ENCODE measurements at places on chromosomes 13 and 19. TPM values are rescaled to one million over a fixed set of nuclear protein-coding genes. Genes with fewer than 3 reads are reported as not detected.
A peak's percentile ranks its signal among the peaks of the same experiment; 100 is the strongest.

The NRTN gene
- total RNA-seq = not detected

GRCh38 chr13:26222520-26223046 lies 469 bp upstream of the RNF6 start:
- peaks cover 20% of the 10 kb centered on the region for H3K36me3 ChIP-seq
- no peaks in the 10 kb centered on the region for H3K27me3 ChIP-seq
- DNase-seq = no peak
- peak overlapping the region; percentile 95 for H3K27ac ChIP-seq
- peaks cover 30% of the 10 kb centered on the region for H3K4me1 ChIP-seq
- H3K4me3 ChIP-seq = peak overlapping the region; percentile 93

- DNase-seq = no peak
- no peaks in the 10 kb centered on the region for H3K36me3 ChIP-seq
- H3K27ac ChIP-seq = no peak overlapping the region
- H3K4me3 ChIP-seq = no peak overlapping the region
- H3K4me1 ChIP-seq = peaks cover 9% of the 10 kb centered on the region
- H3K27me3 ChIP-seq = peaks cover 9% of the 10 kb centered on the region
These were observed 304 bp downstream of the TSPAN16 start for GRCh38 chr19:11296264-11296663.

DNA sequence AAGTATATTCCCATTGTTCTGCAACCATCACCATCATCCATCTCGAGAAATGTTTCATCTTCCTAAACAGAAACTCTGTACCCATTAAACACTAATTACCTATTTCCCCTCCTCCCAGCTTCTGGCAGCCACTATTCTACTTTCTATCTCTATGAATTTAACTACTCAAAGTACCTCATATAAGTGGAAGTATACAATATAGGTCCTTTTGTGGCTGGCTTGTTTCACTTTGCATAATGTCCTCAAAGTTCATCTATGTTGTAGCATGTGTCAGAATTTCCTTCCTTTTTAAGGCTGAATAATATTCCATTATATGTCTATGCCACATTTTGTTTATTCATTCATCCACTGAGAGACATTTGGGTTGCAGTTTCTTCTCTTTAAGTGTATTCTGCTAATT lies 159.4 kb downstream of the KCNRG start:
- H3K27me3 ChIP-seq = no peaks in the 10 kb centered on the region
- H3K4me1 ChIP-seq = no peaks in the 10 kb centered on the region
- no peaks in the 10 kb centered on the region for H3K36me3 ChIP-seq
- no peak overlapping the region for H3K4me3 ChIP-seq
- no peak for DNase-seq

- no peak overlapping the region for H3K4me3 ChIP-seq
- no peak overlapping the region for H3K27ac ChIP-seq
- no peak for DNase-seq
- no peaks in the 10 kb centered on the region for H3K27me3 ChIP-seq
- no peaks in the 10 kb centered on the region for H3K36me3 ChIP-seq
- no peaks in the 10 kb centered on the region for H3K4me1 ChIP-seq
These were observed 126.2 kb upstream of the SPACA7 start for GRCh38 chr13:112249644-112250610.

DNA sequence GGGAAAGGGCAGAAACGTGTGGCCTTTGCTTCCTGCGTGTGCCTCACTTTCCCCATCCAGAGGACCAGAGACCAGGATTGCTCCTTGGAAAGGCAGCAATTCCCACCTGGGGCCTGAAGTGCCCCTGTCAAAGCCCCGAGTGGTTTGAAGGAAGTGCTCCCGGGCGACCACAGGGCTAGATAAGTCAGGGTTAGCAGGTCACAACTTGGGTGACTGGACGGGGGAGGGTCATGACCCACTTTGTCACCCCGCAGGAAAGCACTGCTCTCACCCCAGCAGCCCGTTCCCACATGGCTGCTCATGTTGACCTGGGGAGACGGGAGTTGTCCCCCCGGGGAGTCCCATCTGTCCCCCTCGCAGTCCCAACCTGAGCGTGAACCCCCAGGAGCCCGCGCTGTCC lies 459 bp downstream of the PRAM1 start:
- H3K4me3 ChIP-seq = no peak overlapping the region
- no peaks in the 10 kb centered on the region for H3K27me3 ChIP-seq
- H3K4me1 ChIP-seq = peaks cover 13% of the 10 kb centered on the region
- no peaks in the 10 kb centered on the region for H3K36me3 ChIP-seq
- no peak for DNase-seq

GRCh38 chr13:98143157-98143553 lies 261 bp downstream of the FARP1 start:
- no peaks in the 10 kb centered on the region for H3K36me3 ChIP-seq
- H3K27ac ChIP-seq = no peak overlapping the region
- H3K4me1 ChIP-seq = no peaks in the 10 kb centered on the region
- no peak for DNase-seq
- H3K27me3 ChIP-seq = peaks cover 12% of the 10 kb centered on the region
- H3K4me3 ChIP-seq = no peak overlapping the region

The ZFP82 gene
- 6.2 TPM for total RNA-seq

- no peaks in the 10 kb centered on the region for H3K36me3 ChIP-seq
- H3K27me3 ChIP-seq = no peaks in the 10 kb centered on the region
- no peak overlapping the region for H3K4me3 ChIP-seq
- no peak overlapping the region for H3K27ac ChIP-seq
- H3K4me1 ChIP-seq = no peaks in the 10 kb centered on the region
These were observed 112.3 kb downstream of the MIPEP start for GRCh38 chr13:23776698-23777574.

The IGFL3 gene
- not detected for total RNA-seq

The LILRB4 gene
- total RNA-seq = 0.69 TPM

DNA sequence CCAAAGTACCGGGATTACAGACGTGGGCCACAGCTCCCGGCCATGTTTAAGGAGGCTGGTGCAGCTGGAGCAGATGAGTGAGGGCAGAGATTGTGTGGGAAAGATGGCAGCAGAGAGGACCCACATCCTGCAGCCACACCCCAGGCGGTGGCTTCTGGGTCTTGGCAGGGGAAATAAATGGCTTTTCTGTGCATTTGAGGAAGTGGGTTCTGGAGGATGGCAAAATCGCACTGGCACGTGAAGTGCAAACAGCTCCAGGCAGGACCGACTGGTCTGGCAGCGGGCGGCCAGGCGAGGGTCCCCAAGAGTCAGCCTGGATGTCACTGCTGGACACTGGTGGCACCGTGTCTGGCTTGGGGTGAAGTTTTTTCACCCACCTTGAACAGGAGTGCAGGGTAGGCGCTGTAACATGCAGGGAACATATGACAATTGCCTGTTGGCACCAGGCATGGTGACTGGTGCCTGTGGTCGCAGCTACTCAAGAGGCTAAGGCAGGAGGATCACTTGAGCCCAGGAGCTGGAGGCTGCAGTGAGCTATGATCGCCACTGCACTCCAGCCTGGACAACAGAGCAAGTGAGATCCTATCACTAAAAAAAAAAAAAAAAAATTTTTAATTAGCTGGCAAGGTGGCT lies 8.4 kb downstream of the B3GNT3 start:
- H3K27me3 ChIP-seq = peaks cover 2% of the 10 kb centered on the region
- peak overlapping the region; percentile 20 for H3K4me3 ChIP-seq
- H3K36me3 ChIP-seq = no peaks in the 10 kb centered on the region

DNA sequence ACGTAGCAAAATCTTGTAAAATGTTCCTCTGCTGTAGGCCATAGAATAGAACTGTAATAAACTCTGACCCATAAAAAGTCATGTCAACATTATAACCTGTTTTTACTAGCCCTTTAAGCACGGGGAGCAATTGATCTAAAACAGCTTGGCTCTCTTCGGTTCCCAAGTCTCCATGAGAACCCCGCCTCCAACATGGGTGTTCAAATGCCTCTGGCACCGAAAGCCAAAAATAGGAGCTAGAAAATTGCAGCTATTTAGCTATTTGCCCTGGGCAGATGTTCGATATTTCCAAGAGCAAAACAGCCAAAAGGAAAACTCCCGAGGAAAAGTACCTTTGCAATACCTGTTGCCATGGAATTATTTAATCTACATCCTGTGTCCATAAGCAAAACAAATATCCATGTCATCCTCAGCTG lies 563.1 kb downstream of the EFNB2 start:
- DNase-seq = no peak
- no peaks in the 10 kb centered on the region for H3K27me3 ChIP-seq
- no peaks in the 10 kb centered on the region for H3K4me1 ChIP-seq
- no peak overlapping the region for H3K27ac ChIP-seq
- H3K36me3 ChIP-seq = no peaks in the 10 kb centered on the region
- no peak overlapping the region for H3K4me3 ChIP-seq

DNA sequence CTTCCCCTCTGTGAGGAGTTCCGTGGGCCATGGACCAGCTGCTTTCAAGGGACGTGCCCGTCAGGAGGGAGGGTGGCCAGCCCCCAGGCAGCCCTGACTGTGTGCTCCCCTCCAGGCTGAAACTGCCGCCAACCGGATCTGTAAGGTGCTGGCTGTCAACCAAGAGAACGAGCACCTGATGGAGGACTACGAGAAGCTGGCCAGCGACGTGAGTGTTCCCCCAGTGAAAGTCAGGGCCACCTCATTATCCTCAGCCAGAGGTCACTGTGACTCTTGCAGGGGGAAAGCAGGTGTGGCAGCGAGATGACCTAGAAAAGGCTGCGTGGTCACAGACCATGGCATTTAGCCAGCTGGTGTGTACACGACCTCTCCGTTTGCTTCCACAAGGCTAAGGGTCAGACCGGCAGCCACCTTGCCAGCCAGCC lies 29.9 kb downstream of the CAPN12 start:
- H3K27me3 ChIP-seq = no peaks in the 10 kb centered on the region
- no peaks in the 10 kb centered on the region for H3K4me1 ChIP-seq
- peaks cover 16% of the 10 kb centered on the region for H3K36me3 ChIP-seq
- no peak overlapping the region for H3K27ac ChIP-seq
- H3K4me3 ChIP-seq = no peak overlapping the region
- no peak for DNase-seq

DNA sequence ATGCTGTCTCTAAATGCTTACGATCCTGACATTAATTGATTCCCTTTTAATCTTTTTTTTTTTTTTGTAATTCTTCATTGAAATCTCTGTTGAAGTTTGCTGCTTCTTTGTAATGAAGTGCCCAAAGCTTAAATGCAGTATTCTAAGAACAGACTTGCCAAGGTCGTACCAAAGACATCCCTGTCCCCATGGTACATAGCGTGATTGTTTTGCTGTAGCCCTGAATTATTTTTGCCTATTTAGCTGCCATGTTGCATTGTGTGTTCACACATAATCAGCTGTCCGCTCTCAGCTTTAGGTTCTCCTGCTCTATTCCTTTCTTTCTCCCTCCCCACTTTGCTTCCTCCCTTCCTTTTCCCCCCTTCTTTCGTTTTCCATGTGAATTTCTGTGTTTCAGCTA lies 21.1 kb downstream of the FGF9 start:
- no peak for DNase-seq
- no peaks in the 10 kb centered on the region for H3K4me1 ChIP-seq
- no peak overlapping the region for H3K4me3 ChIP-seq
- no peak overlapping the region for H3K27ac ChIP-seq

DNA sequence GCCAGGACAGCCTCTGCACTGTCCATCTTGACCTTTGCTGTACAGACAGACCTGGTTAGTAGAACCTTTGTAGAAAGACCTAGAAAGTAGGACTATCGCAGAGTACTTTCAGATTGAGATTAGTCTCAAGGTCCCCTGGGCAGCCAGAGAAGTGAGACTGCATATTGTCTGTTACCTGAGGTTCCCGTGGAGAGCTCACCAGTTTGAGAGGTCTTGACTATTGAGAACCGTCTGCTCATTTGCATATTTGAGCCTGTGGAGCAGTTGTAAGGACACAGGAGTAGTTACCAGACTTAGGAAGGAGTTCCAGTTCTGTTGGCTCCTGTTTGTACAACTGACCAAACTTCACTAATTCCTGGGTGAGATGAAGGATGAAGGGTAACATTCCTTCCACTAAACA lies 66.2 kb downstream of the SPATA13 start:
- H3K4me3 ChIP-seq = no peak overlapping the region
- H3K27me3 ChIP-seq = no peaks in the 10 kb centered on the region
- no peaks in the 10 kb centered on the region for H3K36me3 ChIP-seq
- DNase-seq = no peak
- H3K27ac ChIP-seq = no peak overlapping the region
- peaks cover 28% of the 10 kb centered on the region for H3K4me1 ChIP-seq

DNA sequence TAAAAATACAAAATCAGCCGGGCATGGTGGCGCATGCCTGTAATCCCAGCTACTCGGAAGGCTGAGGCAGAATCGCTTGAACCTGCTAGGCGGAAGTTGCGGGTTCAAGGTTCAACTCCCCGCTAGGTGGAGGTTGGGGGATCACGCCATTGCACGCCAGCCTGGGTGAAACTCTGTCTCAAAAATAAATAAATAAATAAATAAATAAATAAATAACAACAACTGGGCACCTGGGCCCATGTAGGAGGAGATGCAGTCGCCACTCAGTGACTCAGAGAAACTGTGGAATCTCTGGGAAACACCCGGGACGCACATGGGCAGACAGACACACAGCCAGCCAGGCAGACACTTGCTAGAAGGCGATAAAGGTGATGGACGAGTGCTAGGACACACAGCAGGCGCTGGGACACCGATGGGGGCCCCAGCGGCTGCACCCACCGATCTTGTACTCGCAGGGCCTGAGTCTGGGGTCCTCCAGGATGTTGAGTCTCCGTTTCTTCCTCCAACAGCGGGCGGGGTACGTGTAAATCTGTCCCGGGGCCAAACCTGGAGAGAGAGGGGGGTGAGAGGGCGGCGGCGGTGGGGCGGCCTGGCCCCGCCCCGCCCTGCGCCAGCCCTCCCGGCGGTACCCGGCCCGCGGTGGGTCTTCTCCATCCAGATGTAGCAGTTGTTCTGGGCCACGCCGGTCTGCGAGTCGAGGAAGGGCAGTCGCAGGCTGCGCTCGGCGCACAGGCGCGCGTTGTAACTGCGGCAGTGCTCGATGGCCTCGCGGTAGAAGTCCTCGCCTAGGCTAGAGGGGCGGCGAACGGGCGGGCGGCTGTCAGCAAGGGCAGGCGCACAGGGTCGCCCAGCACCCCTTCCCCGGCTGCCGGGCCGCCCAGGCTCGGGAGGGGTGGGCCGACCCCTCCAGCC lies 1.8 kb downstream of the DPF1 start:
- no peak overlapping the region for H3K4me3 ChIP-seq
- H3K4me1 ChIP-seq = peaks cover 4% of the 10 kb centered on the region
- no peak for DNase-seq

The DACH1 gene
- total RNA-seq = not detected

DNA sequence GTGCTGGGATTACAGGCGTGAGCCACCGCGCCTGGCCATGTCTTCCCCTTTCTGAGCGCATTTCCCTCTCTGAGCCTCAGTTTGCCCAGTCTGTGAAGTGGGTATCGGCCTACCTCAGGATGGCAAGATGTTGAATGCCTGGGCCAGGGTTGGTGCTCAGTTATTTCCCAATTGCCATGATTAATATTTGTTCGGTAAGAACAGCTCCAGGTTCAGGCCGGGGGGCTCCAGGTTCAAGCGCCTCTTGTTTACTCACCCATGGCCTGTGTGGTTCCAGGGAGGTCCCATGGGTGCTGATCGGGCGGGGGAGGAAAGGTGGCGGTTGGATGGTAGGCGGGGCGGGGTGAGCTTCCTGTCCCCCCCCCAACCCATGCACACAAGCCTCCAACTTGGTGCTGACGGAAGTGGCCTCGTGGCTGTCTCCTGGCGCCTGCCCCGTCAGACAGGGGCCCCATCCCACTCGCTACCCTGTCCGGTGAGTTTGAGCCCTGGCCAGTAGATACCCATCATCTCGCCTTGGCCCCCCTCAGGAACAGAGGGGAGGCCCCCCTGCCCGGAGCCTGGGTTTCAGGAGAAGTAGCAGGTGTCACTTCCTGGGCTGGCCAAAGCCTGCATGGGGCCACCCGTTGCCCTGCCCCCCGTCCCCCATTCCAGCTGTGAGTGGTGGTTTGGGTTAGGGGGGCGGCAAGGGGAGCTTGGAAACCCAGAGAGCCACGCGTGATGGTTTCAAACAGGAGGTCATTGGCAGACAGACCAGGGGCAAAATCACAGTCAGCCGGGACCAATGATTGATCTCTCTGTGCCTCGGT lies at the start of gene FCHO1:
Gene FCHO1 (plus strand): TSS at position 375 of the 809 bp plus-strand sequence. CDS start 3,688 bp downstream, outside the sequence.
- H3K4me3 ChIP-seq = peak within 1 kb of the TSS; percentile 90
- peak within 1 kb of the TSS; percentile 79 for H3K27ac ChIP-seq
- H3K27me3 ChIP-seq = no peaks in the 10 kb centered on the region
- H3K36me3 ChIP-seq = no peaks in the 10 kb centered on the region
- H3K4me1 ChIP-seq = peaks cover 64% of the 10 kb centered on the region

The NPAS1 gene
- 0.37 TPM for total RNA-seq

The ZNF90 gene
- 12.8 TPM for total RNA-seq

Measured in CD8-positive, alpha-beta memory T cell (primary cell).